ENCODE measurements at places on chromosomes 16 and 17. TPM values are rescaled to one million over a fixed set of nuclear protein-coding genes. Genes with fewer than 3 reads are reported as not detected.

Gene CCT6B
- total RNA-seq, result 2.8 TPM

Gene CDH1
- 8.6 TPM for total RNA-seq

Gene PRKCB
- 77.0 TPM for total RNA-seq

Gene ORC6
- 48.0 TPM for total RNA-seq

Gene KRTAP4-3
- total RNA-seq, result not detected

Gene EPN3
- not detected for total RNA-seq

Gene CES1
- not detected for total RNA-seq

Gene GAN
- total RNA-seq, result 22.0 TPM

Gene ATP1B2
- 0.30 TPM for total RNA-seq

Gene RPUSD1
- 22.7 TPM for total RNA-seq

Gene CORO6
- total RNA-seq, result 13.9 TPM

Gene SLC38A8
- not detected for total RNA-seq

Gene NEK8
- total RNA-seq, result 6.9 TPM

Gene ARL6IP1
- total RNA-seq, result 169 TPM

Data from activated T-cell treated with anti-CD3 and anti-CD28 coated beads, Interleukin-2, amount 50 U/mL, for 72 hours (primary cell).